SJSA1 (cell line): ENCODE measurements at places on chromosomes 13 and 19. TPM values are rescaled to one million over a fixed set of nuclear protein-coding genes. Genes with fewer than 3 reads are reported as not detected.

MYPOP gene
- total RNA-seq = 1.3 and 1.4 TPM in 2 replicates

CABP5 gene
- total RNA-seq = not detected in 2 replicates

SYT5 gene
- total RNA-seq = not detected in 2 replicates

CPB2 gene
- total RNA-seq = not detected in 2 replicates

FAM216B gene
- 1.4 TPM in 1 of 2 replicates, not detected in the other for total RNA-seq

SBK2 gene
- not detected in 2 replicates for total RNA-seq

GRCh38 chr19:51127755-51128154 lies 3.0 kb downstream of the SIGLEC9 start:
- peak; percentile 77 for DNase-seq

DNA sequence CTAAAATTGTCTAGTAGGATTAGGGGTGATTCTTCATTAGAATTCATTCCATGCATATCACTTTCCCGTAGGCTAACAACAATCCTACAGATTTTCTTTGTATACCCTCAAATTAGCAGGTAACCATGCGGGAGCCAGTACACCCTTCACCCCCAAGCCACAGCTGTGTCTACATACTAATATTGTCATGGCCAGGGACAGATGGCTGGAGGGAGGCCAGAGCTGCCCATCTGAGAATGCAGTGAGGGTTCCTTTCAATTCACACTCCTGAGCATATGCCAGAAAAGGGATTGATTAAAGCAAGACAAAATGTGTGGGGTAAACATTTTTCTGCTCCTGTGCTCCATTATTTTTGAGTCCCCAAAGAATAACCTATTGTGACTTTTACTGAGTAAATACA lies 68.9 kb downstream of the FREM2 start:
- no peak for DNase-seq

- no peak for DNase-seq
These were observed 1.7 kb upstream of the ZNF507 start for GRCh38 chr19:32343550-32344262.

DNA sequence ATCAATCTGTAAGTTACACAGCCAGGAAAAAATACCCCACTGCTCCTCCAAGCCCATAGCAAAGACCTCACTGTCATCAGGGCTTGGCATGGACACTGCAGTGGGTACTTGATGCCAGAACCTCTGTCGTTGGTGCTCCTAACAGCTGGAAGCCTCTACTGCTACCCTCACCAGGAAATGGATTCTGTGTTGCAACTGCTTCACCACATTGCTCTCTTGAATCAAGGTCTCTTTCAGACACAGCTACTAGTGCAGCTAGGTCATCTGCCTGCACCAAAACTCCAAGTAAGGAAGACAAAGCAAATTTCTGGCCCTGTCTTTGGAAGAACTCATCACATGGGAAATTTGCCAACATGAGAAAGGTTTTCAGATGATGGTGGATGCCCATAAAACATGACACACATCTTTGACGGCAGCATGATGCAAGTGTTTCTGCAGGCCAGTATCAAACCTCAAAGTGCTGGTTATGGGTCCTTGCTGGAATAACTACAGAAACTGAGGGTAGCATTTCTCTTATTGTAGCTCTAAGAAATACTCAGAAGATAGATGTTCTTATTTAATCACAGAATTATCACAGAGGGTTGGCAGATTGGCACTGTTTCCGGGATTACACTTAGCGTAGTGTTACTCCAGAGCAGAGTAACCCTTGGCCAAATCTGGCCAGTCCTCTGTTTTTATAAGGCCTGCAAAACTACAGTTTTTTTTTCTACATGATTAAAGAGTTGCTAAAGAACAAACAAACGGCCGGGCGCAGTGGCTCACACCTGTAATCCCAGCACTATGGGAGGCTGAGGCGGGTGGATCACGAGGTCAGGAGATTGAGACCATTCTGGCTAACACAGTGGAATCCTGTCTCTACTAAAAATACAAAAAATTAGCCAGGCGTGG lies 12.9 kb upstream of the PCCA start:
- DNase-seq = no peak

- no peak for DNase-seq
These were observed 79.1 kb upstream of the GPR12 start for GRCh38 chr13:26839682-26840081.

DNA sequence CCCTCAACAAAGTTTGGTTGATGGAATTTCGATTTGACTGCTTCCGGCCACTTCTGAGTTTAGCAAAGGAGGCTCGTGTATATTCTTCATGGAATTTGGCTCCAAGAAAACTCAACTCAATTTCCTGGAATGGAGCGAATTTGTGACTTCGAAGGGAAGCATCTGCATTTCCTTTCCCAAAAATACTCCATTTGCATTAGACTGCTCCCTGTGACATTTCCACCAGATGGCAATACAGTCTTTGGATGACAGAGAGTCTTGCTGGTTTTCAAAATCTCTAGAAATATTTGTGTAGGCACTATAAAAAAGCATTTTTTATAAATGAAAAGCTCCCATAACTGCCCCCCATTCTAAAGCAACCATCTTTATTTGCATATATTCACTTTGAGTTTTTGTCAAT lies 4.1 kb downstream of the C1QTNF9 start:
- DNase-seq = no peak

- peak; percentile 57 for DNase-seq
These were observed 7.7 kb downstream of the UBE2L5 start for GRCh38 chr13:30429721-30430694.

DNA sequence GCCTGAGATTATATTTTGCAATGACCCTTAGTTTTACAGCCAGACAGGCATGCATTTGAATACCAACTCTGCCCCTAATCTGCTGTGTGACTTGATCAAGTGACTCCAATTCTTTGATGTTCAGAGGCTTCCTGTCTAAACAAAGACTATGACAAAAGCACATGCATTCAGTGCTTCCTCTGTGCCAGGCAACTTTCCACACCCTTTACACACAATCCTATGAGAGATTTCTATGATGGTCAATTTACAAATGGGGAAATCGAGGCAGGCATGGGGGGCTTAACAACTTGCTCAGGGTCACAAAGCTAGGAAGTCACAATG lies 3.7 kb upstream of the LYPD3 start:
- no peak for DNase-seq

- no peak for DNase-seq
These were observed 6.1 kb downstream of the SACS start for GRCh38 chr13:23427342-23427843.

DNA sequence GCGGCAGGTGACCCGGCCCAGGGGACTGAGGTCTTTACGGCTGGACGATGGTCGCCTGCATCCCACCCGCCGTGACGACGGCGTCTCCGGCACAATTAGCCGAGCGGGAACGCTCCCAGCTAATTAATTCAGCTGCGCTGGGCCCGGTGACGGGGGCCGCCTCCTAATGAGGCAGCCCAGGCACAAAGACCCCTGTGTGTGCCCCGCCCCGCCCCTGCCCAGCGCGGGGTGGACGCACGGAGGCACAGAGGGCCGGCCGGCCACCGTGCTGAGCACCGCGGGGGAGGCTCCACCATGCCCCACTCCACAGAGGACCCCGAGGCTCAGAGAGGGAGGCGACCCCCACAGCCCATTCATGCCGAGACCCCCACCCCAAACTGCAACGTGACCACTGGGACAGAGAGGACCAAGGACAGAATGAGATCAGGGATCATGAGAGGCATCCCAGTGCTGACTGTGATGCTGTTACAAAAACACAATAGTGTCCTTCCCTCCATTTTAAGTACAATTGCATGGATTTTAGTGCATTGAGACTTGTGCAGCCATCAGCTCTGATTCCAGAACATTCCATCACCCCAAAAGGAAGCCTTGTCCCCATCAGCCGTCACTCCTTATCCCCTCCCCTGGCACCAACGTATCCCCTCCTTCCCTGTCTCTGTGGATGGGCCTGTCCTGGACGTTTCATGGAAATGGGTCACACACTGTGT lies 17.0 kb downstream of the EFNA2 start:
- no peak for DNase-seq

GRCh38 chr13:111912991-111913760 lies 153.8 kb upstream of the SOX1 start:
- DNase-seq = no peak

DNA sequence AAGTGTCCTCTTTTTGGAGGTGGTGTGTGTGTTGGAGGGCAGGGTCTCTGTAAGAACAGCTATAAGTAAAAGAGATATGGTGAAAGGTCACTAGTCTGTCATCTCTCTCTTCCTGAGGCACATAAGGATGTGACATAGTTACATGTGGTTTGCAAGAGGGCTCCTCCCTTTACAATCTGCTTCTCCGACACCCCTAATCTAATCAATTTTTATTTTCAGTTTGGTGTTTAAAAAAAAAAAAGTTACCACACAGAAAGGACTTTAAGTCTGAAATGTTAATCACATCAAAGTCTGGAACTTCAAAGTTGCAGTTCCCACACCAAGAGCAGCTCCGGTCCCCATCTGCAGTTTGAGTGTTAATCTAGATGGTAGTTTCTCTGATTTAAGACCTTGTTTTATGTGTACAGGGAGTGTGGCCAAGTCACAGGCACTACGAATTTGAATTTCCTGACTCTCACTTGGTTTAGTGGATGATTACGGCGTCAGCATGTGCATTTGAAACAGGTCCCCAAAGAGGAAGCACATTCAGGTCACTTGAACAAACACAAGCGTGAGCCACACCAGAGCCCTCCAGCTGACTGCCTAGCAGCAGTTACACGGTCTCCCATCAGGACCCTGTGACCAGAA lies 53.1 kb downstream of the FOXO1 start:
- DNase-seq = no peak

DNA sequence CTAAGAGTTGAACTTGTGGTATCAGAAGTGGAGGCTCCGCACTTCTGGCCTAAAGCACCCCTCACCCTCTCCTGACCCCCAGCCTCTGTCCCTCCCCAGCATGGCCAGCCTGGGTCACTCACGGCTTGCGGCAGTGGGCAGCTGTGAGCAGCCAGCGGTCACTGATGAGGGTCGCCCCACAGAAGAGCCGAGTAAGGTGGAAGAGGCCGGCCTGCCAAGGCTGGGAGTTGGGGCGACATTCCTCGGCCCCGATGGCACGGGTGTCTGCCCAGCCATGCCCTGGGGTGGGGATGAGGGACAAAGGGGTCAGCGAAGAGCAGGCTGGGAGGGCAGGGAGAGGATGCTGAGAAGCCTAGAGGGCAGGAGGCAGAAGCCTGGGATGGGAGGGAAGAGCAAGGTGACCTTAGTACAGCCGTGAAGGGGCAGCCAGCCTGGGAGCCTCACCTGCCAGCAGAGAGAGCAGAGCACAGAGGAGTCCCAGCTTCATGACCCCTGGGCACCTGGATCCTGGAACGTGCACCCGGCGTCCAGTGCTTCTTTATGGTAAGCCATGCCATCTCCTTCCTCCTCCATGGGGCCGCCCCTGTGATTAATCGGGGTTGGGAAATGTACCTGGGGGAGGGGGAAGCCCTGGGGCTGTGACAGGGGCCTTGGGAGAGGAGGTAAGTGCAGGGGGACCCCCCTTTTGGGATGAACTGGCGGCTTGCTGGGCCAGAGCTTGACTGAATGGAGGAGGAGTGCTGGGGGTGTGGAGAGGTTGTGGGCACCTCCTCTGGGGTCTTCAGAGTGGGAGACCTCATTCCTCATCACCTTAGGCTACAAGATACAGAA lies 7.9 kb upstream of the KLK8 start:
- DNase-seq = no peak

DNA sequence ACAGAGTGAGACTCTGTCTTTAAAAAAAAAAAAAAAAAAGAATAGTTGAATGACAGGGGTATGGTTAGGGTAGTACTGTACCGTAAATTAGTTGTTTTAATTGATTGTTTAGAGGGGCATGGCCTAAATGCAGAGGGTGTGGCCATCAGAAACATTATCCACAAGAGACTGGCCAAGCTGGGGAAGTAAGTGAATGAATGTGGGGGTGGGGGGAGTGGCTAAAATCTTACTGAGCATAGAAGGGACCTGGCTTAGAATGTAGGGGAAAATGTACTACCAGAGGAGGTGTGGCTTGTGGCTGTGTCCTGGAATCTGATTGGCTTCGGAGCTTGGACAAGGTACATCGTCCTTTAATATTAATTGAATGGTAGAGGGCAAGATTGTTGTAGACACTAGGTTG lies 3.8 kb downstream of the BCL2L12 start:
- DNase-seq = no peak

DNA sequence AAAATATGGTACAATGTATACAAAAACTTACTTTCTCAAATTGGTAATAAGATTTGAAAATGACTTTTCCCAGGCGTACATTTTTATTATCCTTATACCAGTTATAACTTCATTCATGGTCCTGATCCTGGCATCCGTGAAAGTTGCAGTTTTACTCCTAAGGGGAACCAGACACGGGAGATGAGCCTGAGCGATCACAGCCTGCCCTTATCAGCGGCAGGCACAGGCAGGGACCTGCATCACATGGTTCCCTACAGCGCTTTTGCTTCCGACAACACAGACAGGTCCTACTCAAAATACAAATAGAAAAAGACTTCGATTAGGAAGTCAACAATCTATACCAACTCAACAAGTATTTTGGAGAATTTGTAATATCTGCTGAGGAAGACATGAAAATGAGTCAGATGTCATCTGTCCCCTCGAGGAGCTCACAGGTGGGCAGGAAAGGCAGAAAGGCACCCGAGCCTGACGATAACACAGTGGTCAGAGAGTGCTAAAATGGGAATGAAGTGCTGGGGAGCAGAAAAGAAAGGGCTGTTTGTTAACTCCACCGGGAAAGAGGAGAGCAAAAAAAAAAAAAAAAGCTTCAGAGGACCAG lies 93.4 kb downstream of the ABCC4 start:
- DNase-seq = no peak

DNA sequence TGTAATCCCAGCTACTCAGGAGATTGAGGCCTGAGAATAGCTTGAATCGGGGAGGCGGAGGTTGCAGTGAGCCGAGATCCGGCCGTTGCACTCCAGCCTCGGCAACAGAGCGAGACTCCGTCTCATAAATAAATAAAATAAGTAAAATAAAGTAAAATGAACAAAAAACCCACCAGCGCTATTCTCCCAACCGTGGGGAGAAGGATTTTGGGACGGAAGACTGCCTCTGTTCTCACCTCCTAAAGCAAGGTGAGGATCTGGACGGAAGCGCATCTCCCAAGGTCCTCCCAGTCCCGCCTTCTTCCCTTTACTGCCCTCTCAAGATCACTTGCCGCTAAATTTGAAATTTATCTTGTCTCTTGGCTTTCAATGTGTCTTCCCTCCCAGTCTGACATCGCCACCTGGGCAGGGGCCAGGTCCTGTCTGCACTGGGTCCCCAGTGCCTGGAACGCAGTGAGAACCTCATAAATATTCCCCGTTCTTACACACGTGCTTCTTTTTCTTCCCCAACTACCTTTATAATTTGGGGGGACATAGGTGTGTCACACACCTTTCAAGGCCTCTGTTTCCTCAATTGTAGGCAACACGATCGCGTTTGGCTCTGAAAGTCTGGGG lies 1.2 kb upstream of the DNAJB1 start:
- DNase-seq = no peak
